ENCODE measurements at places on chromosomes 1 and 21.

DNA sequence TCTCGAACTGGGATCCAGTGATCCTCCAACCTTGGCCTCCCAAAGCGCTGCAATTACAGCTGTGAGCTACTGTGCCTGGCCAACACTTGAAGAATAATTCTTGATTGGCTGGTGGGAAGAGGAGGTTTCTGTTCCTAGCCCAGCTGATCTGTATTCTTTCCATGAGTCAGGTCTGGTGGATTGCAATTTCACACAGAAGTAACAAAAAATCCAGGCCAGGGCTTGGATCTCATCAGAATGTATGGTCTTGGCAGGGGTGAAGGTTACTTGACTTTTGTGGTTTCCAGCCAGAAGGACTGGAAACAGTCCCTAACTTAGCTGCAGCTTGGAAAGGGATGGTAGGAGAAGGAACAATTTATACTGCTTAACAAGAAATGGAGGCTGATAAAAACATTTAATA lies 5.1 kb upstream of the HP1BP3 start:
- no peak for DNase-seq

DNA sequence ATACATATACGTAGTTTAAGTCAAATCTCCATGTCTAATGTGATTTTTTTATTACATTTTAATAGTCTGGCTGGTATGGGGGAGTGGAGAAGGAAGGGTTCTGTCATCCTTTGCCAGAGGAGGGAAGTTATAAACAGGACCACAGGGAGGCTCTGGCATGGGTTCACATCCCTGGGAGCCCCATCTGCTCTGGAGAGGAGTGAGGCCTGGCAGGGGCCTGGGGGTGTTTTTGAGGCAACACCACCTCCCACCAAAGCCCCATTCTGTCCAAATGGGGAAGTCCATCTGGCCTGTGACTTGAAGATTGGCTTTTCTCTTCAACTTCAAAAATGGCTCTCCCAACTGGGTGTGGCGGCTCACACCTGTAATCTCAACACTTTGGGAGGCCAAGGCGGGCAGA lies 15.8 kb downstream of the DISP3 start:
- DNase-seq = no peak

DNA sequence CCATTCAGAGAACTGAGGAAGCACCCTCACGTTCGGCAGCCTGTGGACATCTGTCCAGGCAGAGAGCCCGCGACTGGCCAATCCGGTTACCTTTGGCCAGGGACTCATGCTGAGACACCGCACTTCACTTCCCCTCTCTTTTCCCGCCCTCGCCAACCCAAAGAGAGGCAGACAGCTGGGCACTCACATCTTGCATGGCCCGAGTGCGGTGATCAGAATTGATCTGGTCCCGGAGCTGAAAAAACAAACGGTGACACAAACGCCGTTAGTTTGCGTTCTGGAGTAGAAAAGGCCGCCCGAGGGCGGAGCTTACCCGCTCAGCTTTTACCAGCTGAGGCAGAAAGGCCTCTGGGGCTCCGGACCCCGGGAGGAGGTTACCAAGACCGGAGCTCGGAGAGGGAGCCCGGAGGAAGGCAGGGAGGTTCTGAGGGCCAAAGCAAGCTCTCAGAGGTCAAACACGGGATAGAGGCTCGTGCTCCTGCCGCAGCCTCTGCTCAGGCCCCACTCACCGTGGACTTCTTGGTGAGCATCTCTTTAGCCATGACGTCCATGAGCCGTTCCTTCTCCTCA lies 376 bp downstream of the SF3A3 start:
- DNase-seq = no peak

DNA sequence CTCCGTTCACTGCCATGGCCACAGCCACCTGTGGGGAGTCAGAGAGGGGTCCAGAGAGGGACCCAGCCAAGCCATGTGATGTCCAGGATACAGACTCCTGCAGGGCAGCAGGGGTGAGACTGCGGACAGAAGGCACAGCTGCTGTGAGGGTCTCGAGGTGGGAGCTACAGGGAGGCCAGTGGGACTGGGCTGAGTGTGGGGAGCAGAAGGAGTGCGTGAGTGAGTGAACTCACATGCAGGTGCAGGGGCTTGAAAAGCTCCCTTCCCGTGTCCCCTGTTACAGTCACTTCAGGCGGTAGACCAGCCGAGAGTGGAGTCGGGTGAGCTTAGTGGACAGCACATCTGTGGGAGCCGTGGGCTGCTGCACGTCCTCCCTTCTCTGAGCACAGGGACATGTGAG lies 42.4 kb downstream of the S100B start:
- no peak for DNase-seq

DNA sequence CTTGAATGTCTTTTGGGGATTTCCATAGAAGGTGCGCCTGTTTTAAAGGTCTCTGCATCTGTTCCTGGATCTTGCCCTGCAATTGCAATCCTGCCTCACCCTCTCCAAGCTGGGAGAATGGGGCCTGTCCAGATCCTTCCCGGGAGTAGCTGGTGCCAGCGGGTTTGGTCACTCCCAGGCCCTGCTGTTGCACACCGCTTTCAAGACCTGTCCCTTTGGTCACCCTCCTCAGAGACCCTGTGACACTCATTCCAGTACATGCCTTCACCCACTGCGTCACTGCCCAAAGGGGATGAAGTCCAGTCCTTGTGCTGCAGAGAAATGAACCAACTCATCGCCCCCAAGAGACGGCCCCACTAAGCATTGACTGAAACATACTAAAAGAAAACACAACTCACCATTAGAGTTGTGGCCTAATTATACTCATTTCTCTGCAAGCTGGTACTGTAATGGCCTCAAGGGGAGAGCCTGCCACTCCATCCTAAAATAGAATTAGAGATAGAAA lies 1.9 kb upstream of the IRF2BP2 start:
- DNase-seq = no peak
